Small intestine (tissue), 16 donors: ENCODE measurements at places on chromosomes 7 and 10.
A peak's percentile ranks its signal among the peaks of the same experiment; 100 is the strongest.

- DNase-seq = no peak
- no peak overlapping the region for H3K27ac ChIP-seq
- no peaks in the 10 kb centered on the region for H3K36me3 ChIP-seq
- no peaks in the 10 kb centered on the region for H3K4me1 ChIP-seq
These were observed 214.0 kb upstream of the DKK1 start for GRCh38 chr10:52100011-52100547.

DNA sequence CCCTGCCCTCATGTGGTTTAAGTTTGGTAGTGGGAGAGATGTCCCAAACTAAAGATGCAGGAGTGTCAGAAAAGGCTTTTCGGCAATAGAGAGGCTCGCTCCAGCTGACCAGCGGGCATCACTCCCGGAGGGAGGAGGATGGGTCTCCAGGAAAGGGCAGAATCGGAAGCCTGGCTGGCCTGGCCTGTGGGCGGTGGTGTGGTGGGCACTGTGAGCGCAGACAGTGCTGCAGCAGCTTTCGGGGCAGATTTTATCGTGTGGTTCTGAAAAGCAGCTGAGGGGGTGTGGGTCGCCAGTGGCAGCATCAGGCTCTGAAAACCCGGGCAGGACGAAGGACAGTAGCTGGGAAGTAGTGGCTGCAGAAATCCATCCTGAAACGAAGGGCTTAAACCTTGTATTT is 12.8 kb downstream of the BNIP3 start:
- H3K27me3 ChIP-seq = no peaks in the 10 kb centered on the region
- H3K36me3 ChIP-seq = no peaks in the 10 kb centered on the region
- no peak overlapping the region for H3K4me3 ChIP-seq
- no peak for DNase-seq
- no peak overlapping the region for H3K27ac ChIP-seq

DNA sequence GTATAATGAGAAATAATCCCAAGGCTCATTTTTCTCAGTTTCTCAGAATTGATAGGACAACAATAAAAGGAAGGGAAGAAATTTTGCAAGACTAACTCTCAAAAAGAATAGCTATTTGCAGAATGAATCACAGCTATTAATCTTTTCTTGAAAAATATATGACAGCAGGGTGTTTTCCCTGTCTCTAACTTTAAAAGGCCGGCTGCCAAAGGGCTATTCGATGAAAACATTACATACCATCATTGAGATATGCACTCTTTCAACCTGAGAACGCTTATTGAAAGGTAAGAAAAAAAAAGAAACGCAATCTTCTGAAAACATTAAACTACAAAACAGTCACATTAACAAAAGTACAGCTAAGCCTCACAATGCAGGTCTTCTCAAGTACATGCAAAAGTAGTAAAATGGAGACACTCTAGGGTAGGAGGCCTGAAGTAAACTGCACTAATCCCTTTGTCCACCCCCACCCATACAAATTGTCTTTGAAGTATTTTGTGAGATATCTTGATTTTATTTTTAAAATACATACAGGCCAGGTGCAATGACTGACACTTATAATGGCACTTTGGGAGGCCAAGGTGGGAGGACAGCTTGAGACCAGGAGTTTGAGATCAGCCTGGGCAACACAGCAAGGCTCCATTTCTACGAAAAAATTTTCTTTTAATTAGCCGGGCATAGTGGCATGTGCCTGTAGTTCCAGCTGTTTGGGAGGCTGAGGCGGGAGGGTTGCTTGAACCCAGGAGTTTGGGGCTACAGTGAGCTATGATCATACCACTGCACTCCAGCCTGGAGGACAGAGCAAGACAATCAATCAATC is 83.0 kb downstream of the PARD3 start:
- peaks cover 3% of the 10 kb centered on the region for H3K4me1 ChIP-seq
- H3K4me3 ChIP-seq = no peak overlapping the region
- peak; percentile 10 for DNase-seq
- no peaks in the 10 kb centered on the region for H3K36me3 ChIP-seq
- H3K27me3 ChIP-seq = no peaks in the 10 kb centered on the region

GRCh38 chr7:32259931-32260596 is 189.9 kb upstream of the PDE1C start:
- no peak overlapping the region for H3K4me3 ChIP-seq
- no peaks in the 10 kb centered on the region for H3K36me3 ChIP-seq
- no peak for DNase-seq
- no peak overlapping the region for H3K27ac ChIP-seq
- H3K27me3 ChIP-seq = no peaks in the 10 kb centered on the region
- no peaks in the 10 kb centered on the region for H3K4me1 ChIP-seq

- no peak for DNase-seq
- no peak overlapping the region for H3K27ac ChIP-seq
- H3K4me1 ChIP-seq = no peaks in the 10 kb centered on the region
These were observed 23.5 kb downstream of the CPEB3 start for GRCh38 chr10:92267343-92267742.

GRCh38 chr7:125098377-125098970 is 168.8 kb upstream of the POT1 start:
- H3K27ac ChIP-seq = no peak overlapping the region
- H3K4me3 ChIP-seq = no peak overlapping the region
- no peaks in the 10 kb centered on the region for H3K36me3 ChIP-seq
- H3K4me1 ChIP-seq = no peaks in the 10 kb centered on the region

- H3K4me1 ChIP-seq = peaks cover 3% of the 10 kb centered on the region
- no peak for DNase-seq
- no peak overlapping the region for H3K27ac ChIP-seq
These were observed 677.5 kb upstream of the C7orf33 start for GRCh38 chr7:147912946-147913638.

DNA sequence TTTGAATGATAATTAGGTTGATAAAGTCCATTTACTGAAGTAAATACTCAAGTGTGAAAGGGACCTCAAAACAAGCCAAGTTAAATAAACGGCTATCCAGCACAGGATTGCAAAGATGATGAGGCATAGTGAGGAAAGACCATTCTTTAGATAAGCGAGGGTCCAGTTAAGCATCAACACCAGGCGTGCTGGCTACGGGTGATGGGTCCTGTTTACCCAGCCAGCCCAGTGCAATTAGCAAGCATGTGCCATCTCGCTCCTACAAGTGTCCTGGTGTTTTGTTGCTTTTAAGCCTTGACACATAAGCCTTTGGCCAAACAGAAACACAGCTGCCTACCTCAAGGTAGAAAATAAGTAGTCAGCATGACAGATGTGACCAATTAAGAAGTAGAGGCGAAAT is 7.1 kb downstream of the NEBL start:
- DNase-seq = no peak
- H3K36me3 ChIP-seq = no peaks in the 10 kb centered on the region
- no peak overlapping the region for H3K4me3 ChIP-seq
- H3K27ac ChIP-seq = no peak overlapping the region
- H3K27me3 ChIP-seq = no peaks in the 10 kb centered on the region

GRCh38 chr7:37483627-37484026 is 35.0 kb upstream of the ELMO1 start:
- no peaks in the 10 kb centered on the region for H3K27me3 ChIP-seq
- H3K4me1 ChIP-seq = no peaks in the 10 kb centered on the region
- H3K36me3 ChIP-seq = no peaks in the 10 kb centered on the region
- H3K4me3 ChIP-seq = no peak overlapping the region

GRCh38 chr10:60870416-60870728 is 73.6 kb downstream of the RHOBTB1 start:
- no peak overlapping the region for H3K27ac ChIP-seq
- no peaks in the 10 kb centered on the region for H3K27me3 ChIP-seq
- H3K4me1 ChIP-seq = no peaks in the 10 kb centered on the region
- no peak for DNase-seq
- peaks cover 30% of the 10 kb centered on the region for H3K36me3 ChIP-seq

DNA sequence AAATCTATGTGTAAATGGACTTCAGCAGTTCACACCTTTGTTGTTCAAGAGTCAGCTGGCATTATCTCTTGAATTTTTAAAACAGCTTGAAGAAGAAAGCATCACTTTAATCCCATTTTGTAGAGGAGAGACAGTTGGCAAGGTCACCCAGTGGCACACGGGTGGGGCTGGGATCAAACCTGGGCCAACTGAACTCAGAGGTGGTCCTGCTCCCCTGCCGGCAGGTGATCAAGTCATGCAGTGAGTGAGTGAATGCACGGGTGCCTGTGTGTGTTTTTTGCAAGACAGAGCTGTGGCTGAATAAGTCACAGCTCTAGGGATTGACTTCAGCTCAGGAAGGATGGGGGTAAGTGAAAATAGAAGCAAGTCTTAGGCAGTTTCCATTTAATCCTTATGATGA is 9.5 kb downstream of the GHRHR start:
- DNase-seq = no peak
- no peaks in the 10 kb centered on the region for H3K36me3 ChIP-seq
- no peak overlapping the region for H3K27ac ChIP-seq
- no peak overlapping the region for H3K4me3 ChIP-seq
- no peaks in the 10 kb centered on the region for H3K4me1 ChIP-seq
- no peaks in the 10 kb centered on the region for H3K27me3 ChIP-seq

GRCh38 chr10:111128331-111129180 is 51.7 kb downstream of the ADRA2A start:
- no peaks in the 10 kb centered on the region for H3K27me3 ChIP-seq
- H3K4me3 ChIP-seq = no peak overlapping the region
- H3K27ac ChIP-seq = no peak overlapping the region
- no peaks in the 10 kb centered on the region for H3K36me3 ChIP-seq

GRCh38 chr7:75599244-75599781 is 107.2 kb downstream of the SPDYE5 start:
- no peaks in the 10 kb centered on the region for H3K4me1 ChIP-seq
- H3K4me3 ChIP-seq = no peak overlapping the region
- DNase-seq = no peak
- peaks cover 4% of the 10 kb centered on the region for H3K36me3 ChIP-seq
- no peaks in the 10 kb centered on the region for H3K27me3 ChIP-seq

GRCh38 chr10:14374745-14375445 is 44.2 kb upstream of the FRMD4A start:
- no peaks in the 10 kb centered on the region for H3K36me3 ChIP-seq
- no peaks in the 10 kb centered on the region for H3K4me1 ChIP-seq

DNA sequence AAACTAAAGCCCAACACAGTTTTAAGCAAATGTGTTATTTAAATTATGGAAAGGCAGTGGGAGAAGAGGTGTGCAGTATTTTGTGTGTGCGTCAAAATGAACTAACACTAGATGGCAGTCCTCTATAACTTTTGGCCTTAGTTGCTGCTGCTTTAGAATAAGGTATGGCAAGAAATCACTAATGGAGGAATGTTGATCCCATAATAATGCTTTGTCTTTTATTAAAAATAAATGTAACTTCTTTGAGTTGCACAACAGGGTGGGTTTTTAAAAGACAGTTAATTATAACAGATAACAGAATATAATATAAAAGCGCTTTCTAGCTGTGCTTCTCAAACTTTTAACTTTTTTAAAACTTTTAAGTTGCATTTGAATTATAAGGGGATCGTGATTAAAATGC is 56.4 kb downstream of the BBS9 start:
- peak; percentile 61 for DNase-seq
- H3K36me3 ChIP-seq = no peaks in the 10 kb centered on the region
- H3K4me1 ChIP-seq = no peaks in the 10 kb centered on the region
- H3K27me3 ChIP-seq = no peaks in the 10 kb centered on the region
- H3K27ac ChIP-seq = no peak overlapping the region

GRCh38 chr10:60652628-60653027 is 125.7 kb upstream of the CDK1 start:
- no peak overlapping the region for H3K27ac ChIP-seq
- no peaks in the 10 kb centered on the region for H3K4me1 ChIP-seq
- DNase-seq = no peak
- H3K27me3 ChIP-seq = no peaks in the 10 kb centered on the region
- H3K36me3 ChIP-seq = no peaks in the 10 kb centered on the region

GRCh38 chr7:140260352-140261104 is 83.7 kb upstream of the KDM7A start:
- H3K4me3 ChIP-seq = no peak overlapping the region
- DNase-seq = peak; percentile 26
- no peak overlapping the region for H3K27ac ChIP-seq
- no peaks in the 10 kb centered on the region for H3K36me3 ChIP-seq

DNA sequence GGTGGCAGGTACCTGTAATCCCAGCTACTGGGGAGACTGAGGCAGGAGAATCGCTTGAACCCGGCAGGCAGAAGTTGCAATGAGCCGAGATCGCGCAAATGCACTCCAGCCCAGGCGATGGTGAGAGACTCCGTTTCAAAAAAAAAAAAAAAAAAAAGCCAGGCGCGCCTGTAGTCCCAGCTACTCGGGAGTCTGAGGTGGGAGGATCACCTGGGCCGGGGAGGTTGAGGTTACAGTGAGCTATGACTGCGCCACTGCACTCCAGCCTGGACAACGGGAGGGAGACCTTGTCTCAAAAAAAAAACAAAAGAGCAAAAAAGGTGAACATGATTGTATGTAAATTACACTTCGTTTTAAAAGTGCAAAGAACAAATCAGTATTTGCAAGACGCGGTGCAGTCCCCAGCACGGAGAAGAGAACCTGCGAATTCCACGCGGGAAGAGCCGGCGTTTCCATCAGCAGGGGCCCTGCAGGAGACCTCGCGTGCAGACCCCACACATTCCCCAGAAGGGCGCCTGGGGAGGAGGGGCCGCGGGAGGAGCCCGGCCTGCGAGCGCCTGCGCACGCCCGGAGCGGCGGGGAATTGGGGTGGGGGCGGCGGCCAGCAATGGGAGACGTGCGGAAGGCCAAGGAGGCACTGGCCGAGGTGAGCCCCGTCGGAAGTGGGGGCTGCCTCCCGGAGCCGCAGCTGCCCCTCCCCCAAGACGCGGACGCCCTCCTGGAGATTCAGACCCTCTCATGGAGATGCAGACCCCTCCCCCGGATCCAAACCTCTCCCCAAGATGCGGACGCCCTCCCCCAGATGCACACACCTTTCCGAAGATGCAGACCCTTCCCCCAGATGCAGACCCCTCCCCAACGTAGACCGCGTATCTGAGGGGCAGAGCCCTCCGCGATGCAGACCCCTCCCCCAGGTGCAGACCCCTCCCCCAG is 16.7 kb upstream of the SUN1 start:
- no peaks in the 10 kb centered on the region for H3K36me3 ChIP-seq
- DNase-seq = peak; percentile 57
- H3K4me1 ChIP-seq = no peaks in the 10 kb centered on the region
- H3K27ac ChIP-seq = peak overlapping the region; percentile 23
- H3K27me3 ChIP-seq = no peaks in the 10 kb centered on the region

GRCh38 chr7:150323682-150324372 is 482 bp upstream of the ACTR3C start:
- H3K36me3 ChIP-seq = peaks cover 2% of the 10 kb centered on the region
- H3K4me1 ChIP-seq = peaks cover 8% of the 10 kb centered on the region
- peak overlapping the region; percentile 91 for H3K27ac ChIP-seq
- H3K4me3 ChIP-seq = peak overlapping the region; percentile 88
- DNase-seq = no peak
- no peaks in the 10 kb centered on the region for H3K27me3 ChIP-seq
